ENCODE measurements at places on chromosomes 2 and 18.

DNA sequence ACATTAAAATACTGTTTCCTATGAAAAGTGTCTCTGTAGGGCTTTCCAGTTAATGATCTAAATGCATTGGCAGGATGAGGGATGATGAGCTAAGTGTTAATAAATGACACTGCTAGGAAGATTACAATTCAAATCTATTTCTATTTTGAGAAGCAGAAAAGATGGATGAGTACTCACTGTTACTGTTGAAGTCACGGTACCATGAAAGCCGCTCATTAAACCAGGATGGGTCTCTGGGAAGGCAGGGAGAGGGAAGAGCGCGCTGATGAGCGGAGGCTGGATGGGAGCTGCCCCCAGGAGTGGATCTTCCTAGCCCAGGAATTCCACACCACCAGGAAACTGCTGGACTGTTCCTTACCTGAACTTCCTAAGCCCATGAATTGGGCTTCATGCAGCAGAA lies 27.1 kb upstream of the TXNDC2 start:
- DNase-seq = no peak

DNA sequence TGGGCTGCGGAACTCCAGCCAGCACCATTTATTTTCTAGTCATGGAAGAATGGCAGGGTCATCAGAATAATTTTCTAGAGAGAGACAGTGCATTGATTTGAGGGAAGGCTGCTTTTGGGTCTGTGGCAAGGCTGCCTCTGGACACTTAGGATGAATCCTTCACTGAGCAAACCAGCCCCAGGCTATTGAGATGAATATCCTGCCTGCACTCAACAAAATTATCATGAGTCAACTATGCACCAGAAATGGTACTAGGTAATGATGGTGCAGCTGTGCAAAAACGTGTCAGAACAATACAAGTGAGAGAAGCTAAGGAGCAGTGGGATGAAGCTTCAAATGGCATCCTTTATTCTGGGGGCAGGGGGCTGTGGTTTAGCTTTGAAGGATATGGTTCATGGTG lies 115.8 kb downstream of the SPHKAP start:
- no peak for DNase-seq

DNA sequence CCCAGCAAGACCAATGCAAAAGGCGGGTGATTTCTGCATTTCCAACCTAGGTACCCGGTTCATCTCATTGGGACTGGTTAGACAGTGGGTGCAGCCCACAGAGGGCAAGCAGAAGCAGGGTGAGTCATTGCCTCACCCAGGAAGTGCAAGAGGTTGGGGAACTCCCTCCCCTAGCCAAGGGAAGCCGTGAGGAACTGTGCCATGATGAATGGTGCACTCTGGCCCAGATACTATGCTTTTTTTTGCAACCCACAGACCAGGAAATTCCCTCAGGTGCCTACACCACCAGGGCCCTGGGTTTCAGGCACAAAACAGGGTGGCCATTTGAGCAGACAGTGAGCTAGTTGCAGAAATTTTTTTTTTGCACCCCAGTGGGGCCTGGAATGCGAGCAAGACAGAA lies 662.6 kb upstream of the ACVR2A start:
- no peak for DNase-seq

DNA sequence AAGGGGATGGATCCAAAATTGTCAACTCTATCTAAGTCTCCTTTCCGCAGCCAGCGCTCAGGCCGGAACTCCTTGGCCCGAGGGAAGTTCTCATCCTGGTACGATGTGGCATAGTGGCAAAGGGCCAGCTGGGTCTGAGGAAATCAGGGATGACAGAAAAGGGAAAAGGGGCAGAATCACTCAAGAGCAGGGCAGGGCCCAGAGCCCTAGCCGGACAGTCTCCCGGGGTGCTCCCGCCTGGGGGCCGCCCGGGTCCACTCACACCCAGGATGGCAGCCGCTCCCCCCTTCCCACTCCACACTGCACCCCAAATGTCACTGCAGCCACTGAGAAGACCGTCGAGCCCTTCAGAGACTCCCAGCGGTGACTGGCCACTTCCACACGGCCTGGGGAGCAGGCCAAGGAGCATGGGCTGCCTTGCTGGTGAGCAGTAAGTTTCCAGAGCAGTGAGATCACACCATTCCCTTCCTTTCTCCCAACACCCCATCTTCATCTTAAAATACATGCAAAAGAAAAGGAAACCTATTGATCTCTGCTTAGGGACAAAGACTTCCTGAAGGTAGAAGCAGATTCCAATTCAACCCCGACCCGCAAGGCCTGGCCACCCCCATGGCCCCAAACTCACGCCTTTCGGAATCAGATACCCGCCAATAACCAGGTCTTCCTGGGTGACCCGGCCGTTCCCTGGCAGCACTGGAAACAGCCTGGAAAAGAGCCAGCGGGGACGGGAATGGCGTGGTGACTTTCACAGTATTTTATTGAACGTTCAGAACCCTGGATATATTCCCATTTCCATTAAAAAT lies 26.7 kb downstream of the CYP27C1 start:
- DNase-seq = no peak

DNA sequence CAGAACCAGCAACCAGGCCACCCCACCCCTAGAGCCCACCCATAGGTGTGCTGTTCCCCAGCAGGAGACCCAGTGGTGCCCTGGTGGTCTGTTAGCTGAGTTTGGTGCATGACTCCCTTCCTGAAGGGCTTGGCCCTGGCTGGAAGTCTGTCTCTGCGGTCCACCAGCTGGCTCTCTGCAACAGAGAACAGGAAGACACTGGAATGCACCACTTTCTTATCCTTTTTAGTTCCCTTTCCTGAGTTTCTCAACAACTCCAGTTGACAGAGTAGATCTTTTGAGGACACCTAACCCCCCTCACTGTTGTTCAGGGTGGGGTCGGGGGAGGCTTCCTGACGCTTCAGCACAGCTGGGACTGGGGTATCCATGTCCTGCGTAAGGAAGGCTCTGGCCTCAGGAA lies 11.9 kb upstream of the RPL37A start:
- DNase-seq = peak; percentile 80

GRCh38 chr2:208012449-208012848 lies 12.9 kb downstream of the PLEKHM3 start:
- no peak for DNase-seq

DNA sequence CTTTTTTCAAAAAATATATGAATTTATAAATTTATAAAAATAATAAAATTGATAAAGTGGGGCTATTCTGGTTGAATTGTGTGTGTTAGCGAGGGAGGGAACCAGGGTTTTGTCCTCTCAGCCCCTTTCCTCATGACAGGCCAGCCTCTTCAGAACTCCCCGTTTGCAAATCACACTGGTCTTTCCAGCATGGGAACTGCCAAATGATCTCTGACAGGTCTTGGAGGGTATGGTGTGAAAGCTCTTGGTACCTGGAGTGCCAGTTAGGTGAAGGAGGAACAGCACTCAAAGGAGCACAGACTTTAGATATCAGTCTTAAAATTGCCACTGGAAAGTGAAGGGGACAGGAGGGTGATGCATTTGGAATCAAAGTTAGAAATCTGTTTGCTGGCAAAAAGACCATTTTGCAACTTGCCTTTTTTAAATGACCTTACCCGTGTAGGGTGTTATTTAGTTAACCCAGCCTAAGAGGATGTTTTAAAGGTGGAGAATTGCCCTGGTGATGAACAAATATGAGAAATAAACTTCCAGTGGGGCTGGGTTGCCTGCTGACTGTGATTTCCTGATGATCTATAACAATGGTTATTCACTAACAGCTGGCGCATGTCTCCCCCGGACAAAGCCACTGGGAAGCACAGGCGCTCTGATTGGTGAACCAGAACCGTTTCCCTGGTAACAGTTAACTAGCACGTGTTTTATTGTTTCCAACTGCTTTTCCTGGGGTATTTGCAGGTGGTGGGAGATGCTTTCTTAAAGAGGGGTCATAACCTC lies 85.3 kb upstream of the EFEMP1 start:
- DNase-seq = no peak

DNA sequence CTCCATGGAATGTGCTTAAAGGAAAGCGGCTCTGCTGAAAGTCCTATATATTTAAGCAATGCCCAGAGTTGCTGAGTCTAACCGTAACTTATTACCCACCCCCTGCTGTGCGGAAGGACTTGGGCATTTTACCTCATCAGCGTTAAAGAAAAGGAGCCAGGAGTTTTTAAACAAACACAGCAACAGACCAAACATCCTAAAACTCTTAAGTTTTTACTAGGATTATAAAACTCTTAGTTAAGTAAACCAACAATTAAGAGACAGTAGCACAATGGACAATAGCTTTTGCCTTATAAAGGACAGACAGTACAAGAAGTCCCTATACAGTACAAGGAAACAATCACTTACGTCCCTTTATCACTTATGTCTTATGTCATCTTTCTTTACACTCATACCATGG lies 90.2 kb downstream of the ZNF521 start:
- no peak for DNase-seq

DNA sequence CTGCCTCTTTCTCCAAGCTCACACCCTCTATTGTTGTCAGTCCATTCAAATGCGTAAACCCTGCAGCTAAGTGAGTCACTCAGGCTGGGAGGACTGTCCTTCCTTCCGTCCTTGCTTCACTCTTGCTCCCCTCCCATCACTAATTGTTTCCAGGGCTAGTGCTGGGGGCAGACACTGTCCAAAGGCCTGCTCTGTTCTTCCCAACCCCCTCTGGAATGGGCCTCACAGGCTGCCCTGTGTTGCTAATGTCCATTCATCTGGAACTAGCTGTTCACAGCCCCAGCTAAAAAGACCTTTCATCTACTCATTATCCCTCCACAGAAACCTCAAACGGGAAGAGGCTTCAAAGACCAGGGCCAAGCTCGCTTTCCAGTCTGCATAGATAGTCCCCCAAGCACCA lies 31.9 kb upstream of the NRP2 start:
- no peak for DNase-seq

- no peak for DNase-seq
These were observed 81.4 kb upstream of the GATA6 start for GRCh38 chr18:22088029-22088428.

DNA sequence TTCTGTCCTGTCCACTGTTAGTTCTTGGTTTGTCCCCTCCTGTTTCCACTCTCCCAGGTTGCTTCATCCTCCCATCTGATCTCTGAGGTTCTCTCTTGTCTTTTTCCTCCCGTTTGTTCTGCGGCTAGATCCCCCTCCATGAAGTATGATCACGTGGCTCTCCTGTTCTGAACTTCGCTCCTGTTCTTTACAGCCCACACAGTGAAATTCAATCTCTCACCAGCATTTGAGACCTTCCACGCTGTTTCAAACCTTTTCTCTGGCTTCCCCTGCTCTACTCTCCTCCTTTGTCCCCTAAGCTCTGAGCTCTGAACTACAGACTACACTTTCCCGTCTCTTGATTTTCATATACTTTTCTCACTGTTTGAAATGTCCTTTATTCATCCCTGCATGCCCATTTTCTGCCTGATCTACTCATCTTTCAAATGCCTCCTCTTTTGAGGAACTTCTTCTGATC lies 83.5 kb downstream of the OSBPL6 start:
- no peak for DNase-seq

Data from CD14-positive monocyte (primary cell).